ENCODE measurements at places on chromosomes 1 and 21. TPM values are rescaled to one million over a fixed set of nuclear protein-coding genes. Genes with fewer than 3 reads are reported as not detected.

MAP7D1 gene
- total RNA-seq = 165 TPM

SLC1A7 gene
- not detected for total RNA-seq

GBP6 gene
- total RNA-seq = not detected

IFT25 gene
- total RNA-seq = 41.0 TPM

SPATA46 gene
- total RNA-seq = not detected

DNAI4 gene
- 8.0 TPM for total RNA-seq

NEGR1 gene
- 1.1 TPM for total RNA-seq

PTPN7 gene
- total RNA-seq = not detected

PLEKHM2 gene
- 64.5 TPM for total RNA-seq

MRPL24 gene
- total RNA-seq = 37.3 TPM

CD1E gene
- total RNA-seq = not detected

SLFNL1 gene
- 0.37 TPM for total RNA-seq

Measured in neural crest cell (in vitro differentiated cells).